ENCODE measurements at places on chromosomes 11 and 22. TPM values are rescaled to one million over a fixed set of nuclear protein-coding genes. Genes with fewer than 3 reads are reported as not detected.

DNA sequence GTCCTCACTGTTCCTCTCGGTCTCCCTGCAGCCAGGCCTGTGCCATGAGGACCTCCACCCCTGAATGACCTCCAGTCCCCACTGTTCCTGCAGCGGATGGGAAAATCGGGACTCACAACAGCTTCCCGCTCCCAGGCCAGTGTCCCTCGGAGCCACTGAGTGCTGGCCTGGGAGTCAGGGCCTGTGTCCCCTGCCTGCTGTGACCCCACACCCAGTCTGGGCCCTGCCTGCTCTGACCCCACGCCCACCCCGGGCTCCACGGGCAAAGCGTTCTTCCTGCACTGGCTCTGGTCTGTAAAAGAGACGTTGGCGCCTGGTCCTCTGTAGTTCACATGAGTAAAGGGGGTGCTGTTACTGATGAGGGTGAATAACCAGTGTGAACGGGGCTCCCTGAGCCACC lies 73.0 kb upstream of the SHISAL1 start:
- DNase-seq: no peak

DNA sequence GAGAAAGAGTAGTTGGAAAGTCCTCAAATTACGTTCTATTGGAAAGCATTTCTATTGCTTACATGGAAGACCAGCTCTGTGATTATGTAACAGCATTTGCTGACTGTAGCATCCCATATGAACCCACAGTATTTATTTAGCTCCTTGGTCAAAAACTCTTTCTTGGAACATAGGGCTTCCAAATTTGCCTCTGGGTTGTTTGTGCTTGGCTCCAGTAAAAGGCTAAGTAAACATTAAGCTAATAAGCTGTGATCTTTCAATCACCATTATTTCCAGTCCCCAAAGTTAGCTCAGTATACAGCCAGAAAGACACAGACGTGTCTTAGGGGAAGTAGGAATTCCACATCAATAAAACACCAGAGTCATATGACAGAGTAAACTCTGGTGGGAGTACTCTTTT lies 668.8 kb downstream of the DLG2 start:
- no peak for DNase-seq

GRCh38 chr11:57815476-57815875 lies 53.9 kb downstream of the CTNND1 start:
- no peak for DNase-seq

GRCh38 chr11:26851696-26852095 lies 129.8 kb upstream of the SLC5A12 start:
- DNase-seq: no peak

The NXPE4 gene
- 178 TPM for total RNA-seq

The OOSP4B gene
- total RNA-seq: not detected

The RIMBP3B gene
- 0.11 TPM for total RNA-seq

The YPEL4 gene
- 0.44 TPM for total RNA-seq

All from colonic mucosa (tissue), 4 donors.